ENCODE measurements at places on chromosomes 5 and 9.

- no peak for DNase-seq
These were observed 121.7 kb upstream of the FAM120A start for GRCh38 chr9:93329629-93330280.

GRCh38 chr9:123834218-123834888, 95.6 kb downstream of the DENND1A start:
- no peak for DNase-seq

DNA sequence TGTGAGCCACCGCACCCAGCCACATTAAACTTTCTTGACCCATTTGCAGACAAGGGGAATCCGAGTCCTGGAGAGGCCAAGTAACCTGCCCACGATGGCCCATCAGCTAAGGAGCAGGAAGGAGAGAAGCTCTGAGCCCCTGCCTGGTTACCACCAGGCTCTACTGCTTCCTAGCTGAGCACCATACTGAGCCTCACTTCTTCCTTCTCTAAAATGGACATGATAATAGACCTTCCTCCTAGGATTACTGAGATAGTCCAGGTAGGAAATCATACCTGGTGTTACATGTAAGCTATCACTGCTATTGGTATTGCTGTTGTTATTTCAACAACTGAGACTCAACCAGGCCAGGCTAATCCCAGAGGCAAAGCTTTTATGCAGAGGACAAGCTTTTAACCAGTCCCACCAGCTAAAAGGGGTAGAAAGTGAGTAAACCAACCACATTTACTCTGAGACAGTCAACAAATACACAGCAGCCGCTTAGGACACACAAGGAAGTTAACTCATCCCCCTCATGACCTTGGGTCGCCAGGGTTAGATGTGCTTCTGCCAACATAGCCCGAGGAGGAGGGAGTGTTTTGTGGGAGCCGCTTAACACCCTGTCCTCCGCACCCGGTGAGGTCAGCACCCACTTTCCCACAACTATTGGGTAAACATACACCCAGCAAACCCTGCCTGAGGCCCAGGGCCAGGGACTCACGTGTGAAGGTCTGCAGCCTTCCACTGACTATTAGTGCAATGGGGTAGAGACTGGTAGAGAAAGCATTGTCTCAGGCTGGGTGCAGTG, 20.6 kb upstream of the PTGES start:
- DNase-seq: no peak

- DNase-seq: no peak
These were observed 48.9 kb upstream of the TTC23L start for GRCh38 chr5:34790069-34790468.

- no peak for DNase-seq
These were observed 6.4 kb downstream of the MAST4 start for GRCh38 chr5:66602621-66603020.

DNA sequence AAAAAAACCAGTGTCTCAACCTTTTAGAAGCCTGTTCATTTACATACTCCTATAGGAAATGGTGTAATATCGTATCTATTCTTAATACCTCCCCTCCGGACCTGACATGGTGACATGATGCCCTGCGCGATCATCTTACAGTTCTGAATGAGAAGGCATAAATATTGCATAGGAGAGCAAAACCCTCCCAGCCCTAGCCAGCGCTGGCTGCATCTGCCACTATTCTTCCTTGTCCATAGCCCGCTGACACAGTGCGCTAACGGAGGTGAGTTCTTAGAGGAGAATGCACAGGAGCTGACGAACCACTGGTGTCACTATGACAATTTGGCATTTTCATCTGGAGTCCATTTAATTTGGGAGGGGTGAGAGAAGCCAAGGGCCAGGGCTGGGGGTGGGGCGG, 290.1 kb downstream of the EFNA5 start:
- no peak for DNase-seq

DNA sequence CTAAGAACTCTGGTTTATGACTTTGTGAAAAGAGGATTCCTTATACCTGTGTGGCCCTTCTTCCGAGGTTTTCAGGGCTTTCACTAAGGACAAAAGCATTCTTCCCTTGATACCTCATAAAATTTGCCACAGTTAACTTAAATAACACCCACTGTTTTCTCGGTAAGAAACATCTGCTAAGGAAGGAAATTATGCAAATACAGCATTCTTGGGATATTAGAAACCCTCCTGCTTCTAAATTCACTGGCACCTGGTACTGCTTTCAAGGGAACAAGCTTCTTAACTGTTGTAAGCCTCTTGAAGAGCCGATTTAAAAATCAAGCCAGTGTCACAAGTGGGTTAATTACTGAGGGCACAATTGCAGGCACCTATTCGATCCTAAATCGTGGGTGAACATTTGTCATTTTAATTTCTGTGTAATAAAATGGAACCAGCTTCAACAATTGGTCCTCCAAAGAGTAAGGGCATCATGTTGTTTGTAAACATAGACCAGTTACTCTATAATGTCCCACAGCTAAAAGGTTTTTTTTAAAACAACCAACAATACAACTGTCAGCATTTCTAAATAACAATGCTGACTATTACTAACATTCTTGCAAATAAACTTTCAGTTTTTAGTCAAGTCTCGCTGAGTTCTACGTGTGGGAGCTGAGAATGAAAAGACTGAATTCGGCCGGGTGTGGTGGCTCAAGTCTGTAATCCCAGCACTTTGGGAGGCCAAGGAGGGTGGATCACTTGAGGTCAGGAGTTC, 26.6 kb downstream of the AK3 start:
- no peak for DNase-seq

- DNase-seq: no peak
These were observed 14.5 kb downstream of the TBCA start for GRCh38 chr5:77761606-77762005.

GRCh38 chr5:175710326-175710725, 52.5 kb downstream of the HRH2 start:
- no peak for DNase-seq

DNA sequence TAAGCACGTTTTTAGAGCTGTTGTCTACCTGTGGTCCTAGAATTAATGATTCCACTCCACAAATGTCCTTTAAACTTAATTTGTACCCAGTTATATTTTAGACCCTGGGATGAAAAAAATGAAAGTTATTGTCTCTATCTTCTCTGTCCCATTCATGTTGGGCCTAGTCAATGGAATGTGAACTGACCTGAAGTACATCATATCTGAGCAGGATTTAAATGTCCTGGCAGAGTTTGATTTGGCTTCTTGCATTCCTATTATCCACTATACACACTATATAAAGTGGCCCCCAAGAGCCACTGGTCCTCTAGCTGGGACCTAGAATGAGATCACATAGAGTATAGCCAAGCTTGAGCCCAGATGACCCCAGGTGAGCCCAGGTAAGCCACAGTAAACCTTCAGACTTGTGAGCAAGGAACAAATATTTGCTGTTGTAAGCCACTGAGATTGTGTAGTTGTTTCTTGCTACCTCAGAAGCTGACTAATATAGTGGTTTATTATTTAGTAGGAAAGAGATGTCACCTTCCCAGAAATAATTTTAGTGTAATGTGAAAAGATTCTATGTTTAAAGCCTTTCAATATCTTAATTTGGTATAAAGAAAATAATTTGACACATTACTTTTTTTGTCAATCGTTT, 37.1 kb upstream of the C6 start:
- no peak for DNase-seq

- no peak for DNase-seq
These were observed 60.8 kb downstream of the CSF2 start for GRCh38 chr5:132134384-132134783.

GRCh38 chr9:112532427-112532826, 45.8 kb downstream of the KIAA1958 start:
- DNase-seq: no peak

DNA sequence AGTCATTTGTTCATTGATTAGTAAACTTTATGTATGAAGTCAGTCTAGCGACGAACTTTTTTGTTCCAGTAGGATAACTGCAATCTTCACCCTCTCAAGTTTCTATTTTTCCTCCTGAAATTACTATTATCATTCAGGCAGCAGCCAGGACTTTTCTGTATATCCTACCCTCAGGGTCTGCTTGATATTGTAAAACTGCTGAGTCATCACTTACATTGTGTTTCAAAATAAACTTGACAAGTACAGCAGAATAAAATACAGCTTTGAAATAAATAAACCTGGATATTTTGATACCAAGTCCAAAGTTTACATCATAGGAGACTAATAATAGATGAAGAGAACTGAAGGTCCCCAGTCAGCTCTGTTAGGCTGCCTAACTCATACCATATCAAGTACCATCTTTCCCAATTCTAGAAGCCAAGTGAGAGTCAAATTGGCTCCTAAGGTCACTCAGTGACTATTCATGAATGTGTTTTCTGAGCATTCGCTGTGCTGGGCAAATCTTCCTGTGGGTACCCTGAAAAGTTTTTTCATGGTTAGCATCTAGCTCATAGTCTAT, 234.6 kb downstream of the PARP8 start:
- DNase-seq: no peak

- no peak for DNase-seq
These were observed 539.9 kb downstream of the ZNF608 start for GRCh38 chr5:124206540-124206939.

DNA sequence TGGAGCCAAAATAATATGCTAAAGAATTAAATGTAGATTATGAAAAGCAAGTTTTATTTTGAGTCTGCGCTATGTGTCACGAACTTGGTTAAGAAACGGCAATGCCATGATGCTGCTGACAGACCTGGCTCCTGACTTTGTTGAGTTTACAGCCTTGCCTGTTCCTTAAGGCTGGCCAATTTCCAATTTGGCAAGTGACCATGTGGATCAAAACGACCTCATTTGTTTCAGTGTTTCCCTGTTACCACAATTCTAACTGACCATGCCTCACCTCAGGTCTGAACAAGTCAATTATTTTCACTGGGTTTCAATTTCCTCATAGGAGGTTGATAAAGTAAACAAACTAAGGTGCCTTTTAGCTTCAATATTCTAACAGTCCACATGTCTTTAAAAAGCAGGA, 461.4 kb downstream of the ZNF608 start:
- DNase-seq: no peak

DNA sequence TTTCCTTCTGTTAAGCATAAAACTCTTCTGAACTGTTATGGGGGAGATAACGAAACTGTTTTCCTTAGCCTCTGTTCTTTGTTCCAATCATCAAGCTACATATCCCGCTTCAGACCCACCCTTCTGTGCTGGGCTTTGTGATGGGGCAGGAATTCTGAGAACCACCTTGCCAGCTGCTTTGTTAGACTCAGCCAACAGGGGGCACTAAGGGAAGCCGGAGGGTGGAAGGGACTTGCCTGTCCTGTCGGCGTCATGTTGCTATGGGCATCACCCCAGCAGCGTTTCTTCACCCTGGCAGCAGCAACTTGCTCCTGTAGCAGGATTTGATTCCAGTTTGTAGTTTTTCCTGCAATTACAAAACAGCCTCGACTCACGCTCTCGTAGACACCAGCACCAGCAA, 169.1 kb downstream of the CAAP1 start:
- no peak for DNase-seq

- no peak for DNase-seq
These were observed 480 bp upstream of the TXNDC8 start for GRCh38 chr9:110338143-110338542.

DNA sequence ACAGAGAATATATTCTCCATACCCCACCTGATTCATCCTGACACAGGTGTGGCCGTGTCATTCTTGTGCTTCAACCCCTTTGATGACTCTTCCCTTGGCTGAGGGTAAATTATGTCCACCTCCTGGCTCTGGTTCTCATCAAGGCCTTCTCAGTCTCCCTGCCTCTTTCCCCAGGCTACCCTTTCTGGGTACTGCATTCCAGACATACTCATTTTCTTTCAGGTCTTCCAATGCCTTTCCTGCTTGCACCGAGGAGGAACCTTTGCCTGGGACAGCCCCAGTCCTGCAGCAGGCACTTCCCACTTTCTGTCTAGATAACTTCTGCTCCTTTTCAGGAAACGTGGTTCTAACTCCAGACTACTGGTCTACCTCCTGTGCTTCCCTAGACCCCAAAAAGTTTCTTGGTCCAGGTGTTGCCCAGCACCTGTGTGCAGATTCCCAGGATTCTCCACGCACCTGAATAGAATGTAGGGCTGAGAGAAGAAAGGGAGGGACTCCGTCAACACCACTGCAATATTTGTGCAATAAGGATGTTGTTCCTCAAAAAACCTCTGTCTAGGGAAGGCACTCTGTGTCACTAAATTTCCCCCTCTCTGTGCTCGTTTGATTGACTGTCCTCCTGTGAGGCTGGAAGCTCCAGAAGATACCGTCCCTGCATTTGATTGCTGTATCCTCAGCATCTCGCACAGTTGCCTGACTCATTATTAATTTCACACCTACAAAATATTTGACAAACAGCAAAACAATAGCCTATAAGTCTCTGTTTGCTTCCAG, 255.4 kb upstream of the NFIL3 start:
- DNase-seq: no peak

- DNase-seq: no peak
These were observed 7.1 kb downstream of the NEK6 start for GRCh38 chr9:124264823-124265233.

DNA sequence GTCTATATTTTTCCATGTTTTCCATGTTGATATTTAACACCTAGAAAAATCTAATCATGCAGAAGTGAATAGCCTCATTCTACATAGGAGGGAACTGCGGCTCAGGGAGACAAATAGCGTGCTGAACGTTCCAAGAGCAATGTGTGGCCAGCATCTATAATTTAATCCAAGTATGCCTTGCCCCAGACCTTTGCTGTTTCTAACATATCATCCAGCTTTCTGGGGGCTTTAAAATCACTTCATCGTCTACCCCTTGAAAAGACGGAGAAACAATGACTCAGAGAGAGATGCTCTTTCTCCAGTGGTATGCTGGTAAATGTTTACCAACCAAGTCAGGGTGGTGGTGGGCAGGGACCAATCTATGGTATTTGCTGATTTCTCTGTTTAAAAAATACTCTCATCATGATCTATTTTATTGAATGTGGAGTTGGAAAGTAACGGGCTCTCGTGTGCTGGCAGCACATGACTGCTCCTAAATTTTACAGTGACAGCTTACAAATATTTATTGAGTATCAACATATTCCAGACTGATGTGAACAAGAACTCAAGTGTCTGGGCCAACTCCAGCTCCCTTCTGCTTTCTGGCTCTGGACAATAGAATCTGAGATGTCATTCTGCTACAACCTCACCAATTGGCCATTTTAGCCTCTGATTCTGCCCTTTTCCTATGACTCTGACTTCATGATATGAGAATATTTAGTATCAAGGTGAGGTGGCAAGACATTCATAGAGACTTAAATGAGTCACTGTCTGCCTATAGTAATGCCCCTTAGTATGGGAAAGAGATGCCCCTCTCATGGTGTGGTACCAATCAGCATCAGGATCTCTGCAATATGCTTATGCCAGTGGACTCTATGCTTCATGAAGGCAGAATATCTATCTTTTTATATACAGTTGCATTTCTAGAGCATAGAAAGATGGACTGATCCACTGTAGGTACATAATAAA, 407.4 kb upstream of the TNC start:
- no peak for DNase-seq

GRCh38 chr5:154653764-154654485, 101.3 kb upstream of the LARP1 start:
- DNase-seq: no peak

GRCh38 chr9:120913647-120914264, 12.8 kb downstream of the TRAF1 start:
- no peak for DNase-seq

Data from T follicular helper cell (primary cell).